Anterior cingulate cortex (tissue), 58 donors: ENCODE measurements at places on chromosomes 13 and 19.

DNA sequence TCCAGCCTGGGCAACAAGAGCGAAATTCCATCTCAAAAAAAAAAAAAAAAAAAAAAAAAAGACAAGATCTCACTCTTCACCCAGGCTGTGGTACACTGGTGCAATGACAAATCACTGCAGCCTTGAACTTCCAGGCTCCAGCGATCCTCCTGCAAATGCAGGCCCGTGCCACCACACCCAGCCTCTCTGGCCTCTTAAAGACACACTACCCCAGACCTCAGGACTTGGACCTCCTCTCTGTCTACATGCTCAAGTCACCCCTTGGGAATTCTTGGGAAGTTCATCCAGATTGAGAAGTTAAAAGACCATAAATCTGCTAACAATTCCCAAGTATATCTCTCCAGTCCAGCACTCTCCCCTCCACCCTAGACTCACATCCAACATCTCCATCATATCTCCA lies 10.6 kb upstream of the HIPK4 start:
- DNase-seq, result no peak

GRCh38 chr13:27921961-27922882 lies 2.4 kb downstream of the PDX1 start:
- DNase-seq, result no peak

- DNase-seq, result no peak
These were observed 71.8 kb downstream of the SPACA7 start for GRCh38 chr13:112447761-112448603.

DNA sequence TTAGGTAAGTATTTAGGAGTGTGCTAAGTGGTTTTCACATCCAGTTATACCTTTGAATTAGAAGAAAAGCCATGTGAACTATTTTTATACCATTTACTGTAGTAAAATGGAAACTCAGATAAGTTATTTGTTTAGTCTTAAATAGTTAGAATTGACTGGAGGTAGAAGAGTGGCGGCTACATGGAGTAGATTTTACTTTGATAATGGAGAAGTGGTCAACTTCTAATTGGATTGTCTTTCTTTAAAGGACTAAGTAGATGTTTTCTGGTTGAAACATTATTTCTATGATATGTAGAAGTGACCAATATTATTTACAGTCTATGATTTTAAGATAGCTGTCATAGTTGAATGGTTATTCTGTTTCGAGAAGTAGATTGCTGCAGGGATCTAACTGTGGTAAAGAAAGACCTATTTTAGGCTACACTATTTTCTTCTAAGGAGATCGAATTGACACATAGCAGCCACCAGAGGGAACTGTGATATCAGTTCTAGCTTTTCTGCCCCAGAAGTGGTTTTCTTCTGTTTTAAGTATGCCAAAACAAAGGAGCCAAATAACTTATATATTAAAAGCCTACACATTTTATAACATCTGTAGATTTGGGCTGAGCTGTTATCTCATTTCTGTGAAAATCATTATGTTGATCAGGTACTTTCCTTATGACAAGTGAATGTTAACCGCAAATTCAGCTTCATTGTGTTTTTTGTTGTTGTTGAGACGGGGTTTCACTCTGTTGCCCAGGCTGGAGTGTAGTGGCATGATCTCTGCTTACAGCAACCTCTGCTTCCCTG lies 26.1 kb downstream of the ZMYM2 start:
- no peak for DNase-seq

DNA sequence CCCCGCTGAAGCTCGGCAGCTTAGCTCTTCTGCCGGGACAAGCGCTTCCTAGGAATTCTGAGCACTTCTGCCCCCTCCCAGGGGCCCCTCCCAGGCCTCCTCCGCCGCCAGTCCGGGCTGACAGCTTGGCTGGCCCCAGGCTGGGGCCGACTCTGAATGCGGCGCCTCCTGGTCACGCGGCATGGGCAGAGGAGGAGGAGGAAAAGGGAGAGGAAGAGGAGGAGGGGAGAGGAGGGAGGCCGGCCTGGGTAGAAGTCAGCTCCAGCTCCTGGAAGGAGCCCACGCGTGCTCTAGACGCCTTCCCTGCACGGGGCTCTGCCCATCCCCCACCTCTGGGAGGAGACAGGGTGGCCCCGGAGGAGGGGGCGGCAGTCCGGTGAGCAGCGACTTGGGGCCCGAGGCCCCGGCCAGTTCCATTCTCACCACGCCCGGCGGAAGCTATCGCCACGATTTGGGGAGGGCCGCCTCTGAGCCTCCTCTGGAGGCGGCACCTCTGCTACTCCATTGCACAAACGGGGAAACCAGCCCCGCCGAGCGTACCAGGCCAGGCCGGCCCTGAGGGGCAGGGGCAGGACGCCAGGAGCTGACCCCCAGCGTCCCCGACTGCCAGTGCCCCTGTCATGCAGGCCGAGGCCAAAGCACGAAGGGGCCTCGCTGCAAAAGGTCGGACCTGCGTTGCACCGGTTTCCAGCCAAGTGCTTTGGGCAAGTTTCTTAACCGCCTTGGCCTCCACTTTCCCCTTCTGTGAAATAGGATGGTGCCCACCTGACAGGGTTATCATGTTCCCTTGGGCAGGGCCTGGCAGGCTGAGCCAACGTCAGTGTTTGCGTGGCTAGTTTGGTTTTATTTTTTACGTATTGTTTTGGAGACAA lies 31.6 kb downstream of the CCNE1 start:
- DNase-seq, result no peak

DNA sequence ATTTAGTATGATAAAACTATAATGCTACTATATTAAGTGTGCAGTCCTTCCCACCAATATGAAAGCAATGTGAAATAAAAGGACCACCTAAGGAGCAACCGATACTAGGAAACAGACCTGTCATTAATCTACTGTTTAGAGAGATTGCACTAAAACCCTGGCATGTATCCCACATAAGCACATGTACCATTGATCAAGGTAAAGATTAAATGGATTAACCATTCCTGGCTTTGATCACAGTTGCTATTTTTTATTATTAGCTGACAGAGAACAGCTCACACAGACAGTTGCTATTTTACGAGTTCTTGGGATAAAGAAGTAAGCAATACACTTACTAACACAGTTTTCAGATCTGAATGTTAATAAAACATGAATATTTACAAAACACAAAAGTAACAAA lies 57.7 kb upstream of the ZDHHC20 start:
- no peak for DNase-seq

- DNase-seq, result no peak
These were observed 17.3 kb downstream of the NUFIP1 start for GRCh38 chr13:44971656-44972595.

DNA sequence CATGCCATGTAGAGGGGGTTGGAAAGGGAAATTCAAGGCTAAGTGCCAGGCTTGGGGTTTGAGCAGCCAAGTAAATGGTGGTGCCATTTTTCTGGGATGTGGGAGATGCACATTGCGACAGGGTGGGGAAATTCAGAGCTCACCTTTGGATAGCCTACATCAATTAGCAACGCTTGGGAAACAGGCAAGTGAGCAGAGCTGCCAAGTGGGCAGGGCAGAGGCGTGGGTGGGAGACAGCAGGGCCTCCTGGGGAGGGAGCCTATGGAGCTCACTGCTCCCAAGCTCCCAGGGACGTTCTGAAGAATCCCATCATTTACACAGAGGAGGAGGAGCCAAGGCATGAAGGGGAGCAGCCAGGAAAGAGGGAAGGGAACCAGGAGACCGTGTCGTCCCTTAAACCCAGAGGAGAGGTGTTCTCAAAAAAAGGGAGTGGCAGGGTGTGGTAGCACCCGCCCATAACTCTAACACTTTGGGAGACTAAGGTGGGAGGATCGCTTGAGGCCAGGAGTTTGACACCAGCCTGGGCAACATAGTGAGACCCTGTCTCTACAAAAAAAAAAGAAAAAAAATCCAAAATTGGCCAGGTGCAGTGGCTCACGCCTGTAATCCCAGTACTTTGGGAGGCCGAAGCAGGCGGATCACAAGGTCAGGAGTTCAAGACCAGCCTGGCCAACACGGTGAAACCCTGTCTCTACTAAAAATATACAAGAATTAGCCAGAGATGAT lies 11.5 kb upstream of the CCNE1 start:
- DNase-seq, result no peak

DNA sequence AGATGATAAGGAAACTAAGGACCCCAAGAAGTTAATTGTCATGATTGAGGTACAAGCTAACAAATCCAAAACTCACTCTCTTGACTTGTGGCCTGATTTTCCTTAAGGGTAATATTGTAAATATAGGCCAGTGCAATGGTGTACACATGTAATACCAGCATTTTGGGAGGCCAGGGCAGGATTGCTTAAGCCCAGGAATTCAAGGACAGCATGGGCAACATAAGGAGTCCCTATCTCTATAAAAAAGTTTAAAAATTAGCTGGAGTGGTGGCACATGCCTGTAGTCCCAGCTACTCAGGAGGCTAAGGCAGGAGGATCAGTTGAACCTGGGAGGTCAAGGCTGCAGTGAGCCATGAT lies 28.7 kb upstream of the GARRE1 start:
- no peak for DNase-seq

GRCh38 chr13:99288089-99288488 lies 19.1 kb downstream of the GPR183 start:
- DNase-seq, result no peak

- no peak for DNase-seq
These were observed 409.7 kb downstream of the HS6ST3 start for GRCh38 chr13:96499656-96500055.

DNA sequence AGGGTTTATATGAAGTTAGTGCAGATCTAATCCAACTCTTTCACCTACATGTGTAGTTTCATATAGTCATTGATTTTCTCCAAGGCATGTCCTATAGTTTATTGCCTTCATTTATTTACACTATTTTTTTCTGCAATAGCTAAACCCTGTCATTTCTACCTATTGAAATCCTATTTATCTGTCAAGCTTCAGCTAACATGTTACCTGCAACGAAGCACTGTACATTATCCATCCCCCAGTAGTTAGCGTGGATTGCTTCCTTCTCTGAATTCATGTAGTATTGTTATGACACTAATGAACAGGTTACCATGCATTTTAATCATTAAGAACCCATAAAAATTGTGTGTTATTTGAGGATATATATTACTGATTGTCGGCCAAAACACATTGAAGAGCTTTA lies 742.9 kb upstream of the PCDH20 start:
- DNase-seq, result no peak

DNA sequence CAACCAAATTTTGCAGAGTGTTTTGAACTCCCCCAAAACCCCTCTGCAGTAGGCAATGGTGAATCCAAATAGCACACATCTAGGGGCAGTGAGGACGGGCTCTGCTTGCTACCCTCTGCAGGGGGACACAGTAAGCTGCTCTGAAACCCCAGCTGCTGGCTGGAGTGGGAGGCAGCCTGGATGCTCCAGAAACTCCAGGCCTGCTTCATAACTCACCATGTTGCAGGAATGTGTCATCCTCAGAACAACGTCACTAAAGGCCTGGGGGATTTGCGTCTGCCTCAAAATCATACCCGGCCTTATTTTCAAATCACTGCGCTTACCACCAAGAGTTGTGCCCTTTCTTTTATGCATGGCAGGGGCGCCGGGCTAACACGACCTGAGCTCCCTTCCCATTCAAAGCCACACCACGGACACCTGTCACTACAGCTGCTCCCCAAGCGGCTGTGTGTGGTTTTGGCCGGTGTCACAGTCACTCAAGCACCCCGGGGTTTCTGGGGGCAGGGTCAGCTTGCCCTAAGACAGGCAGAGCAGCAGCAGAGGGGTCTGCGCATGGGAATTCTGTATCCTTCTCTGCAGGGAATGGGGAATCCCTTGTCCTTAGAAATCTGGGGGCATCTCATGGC lies 93.9 kb downstream of the TSHZ3 start:
- DNase-seq, result no peak

- DNase-seq, result no peak
These were observed 2.4 kb upstream of the ITGBL1 start for GRCh38 chr13:101449790-101450748.

DNA sequence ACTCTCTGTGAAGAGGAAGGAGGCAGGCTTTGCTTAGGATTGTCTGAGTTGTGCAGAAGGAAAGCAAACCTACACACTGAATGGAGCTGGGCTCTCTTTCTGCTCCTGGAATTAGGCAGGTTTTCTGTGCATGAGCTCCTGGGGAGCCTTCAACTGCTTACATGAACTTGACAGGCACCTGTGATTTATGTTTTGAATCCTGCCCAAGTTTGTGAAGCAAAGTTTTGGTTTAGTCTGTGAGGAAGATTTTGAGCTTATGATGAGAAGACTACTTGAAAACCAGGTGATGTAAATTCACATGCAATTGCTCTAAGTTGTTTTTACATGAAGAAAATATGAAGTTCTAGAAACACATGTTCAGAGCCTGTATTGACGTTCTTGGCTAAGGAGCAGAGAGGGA lies 109.0 kb downstream of the SLAIN1 start:
- DNase-seq, result no peak

GRCh38 chr13:41696163-41697003 lies 239.0 kb downstream of the RGCC start:
- DNase-seq, result no peak

GRCh38 chr19:2320049-2320448 lies 8.3 kb downstream of the LSM7 start:
- DNase-seq, result no peak

DNA sequence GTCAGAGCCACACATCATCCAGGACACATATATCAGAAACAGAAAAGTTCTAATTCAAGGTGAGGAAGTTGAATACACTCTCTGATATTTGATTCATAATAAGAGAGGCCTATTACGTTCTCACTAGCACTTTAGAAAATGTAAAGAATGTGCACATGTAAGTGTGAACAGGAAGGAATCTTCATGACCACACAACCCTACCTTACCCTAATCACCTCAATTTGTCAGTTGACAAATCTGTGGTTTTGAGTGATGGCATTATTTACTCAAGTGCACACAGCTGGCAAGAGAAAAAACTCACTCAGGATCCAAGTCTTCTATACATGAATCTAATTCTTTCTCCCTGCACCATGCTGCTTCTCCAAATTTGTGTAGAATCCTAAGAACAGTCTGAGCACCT lies 445.8 kb downstream of the SUCLA2 start:
- DNase-seq, result no peak
